ENCODE measurements at places on chromosomes 11 and 22. TPM values are rescaled to one million over a fixed set of nuclear protein-coding genes. Genes with fewer than 3 reads are reported as not detected.

GRCh38 chr11:2424811-2425495 is 19.4 kb downstream of the TRPM5 start:
- DNase-seq = no peak

GGTLC3 gene
- total RNA-seq = not detected

DNA sequence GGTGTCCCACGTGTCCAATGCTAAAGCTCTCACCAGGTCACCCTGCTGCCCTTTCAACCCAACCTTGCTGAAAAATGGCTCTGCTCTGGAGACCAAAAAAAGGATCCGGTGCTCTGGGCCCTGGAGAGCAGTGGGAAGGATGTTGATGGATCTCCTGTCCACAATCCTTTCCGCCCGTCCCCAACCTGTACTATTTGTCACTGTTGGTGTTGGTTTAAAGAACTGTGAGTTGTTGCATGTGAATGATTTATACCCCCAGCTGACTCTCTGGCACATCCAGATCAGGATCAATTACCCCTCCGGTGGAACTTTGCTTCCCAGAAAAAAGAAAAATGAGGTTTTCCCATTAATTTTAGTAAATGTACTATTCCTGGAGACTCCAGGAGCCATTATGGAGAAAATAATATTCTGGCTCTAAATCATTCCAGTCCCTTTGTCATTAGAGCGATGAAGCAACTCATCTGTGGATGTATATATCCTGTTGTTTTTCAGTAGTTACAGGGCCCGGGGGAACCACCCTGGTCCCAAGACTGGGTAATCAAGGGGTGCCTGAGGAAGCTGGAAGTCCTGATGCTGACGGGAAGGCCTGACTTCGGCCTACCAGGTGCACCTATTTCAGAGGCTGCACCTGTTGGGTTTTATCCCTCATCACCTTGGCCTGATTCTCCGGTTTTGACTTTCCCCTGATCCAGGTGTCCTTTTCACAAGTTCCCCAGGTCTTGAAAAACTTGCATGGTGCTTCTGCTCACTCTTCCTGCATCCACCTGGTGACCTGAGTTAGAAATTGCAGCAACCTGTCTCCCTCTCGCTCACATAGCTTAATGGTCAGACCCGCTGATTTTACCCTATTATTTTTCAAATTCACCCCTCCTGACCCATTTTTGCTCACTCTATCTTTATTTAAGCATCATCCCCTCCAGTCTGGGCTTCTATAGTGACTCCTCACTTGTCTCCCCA is 209.2 kb upstream of the SEZ6L start:
- DNase-seq = no peak

TNNT3 gene
- total RNA-seq = 4.9 TPM

- no peak for DNase-seq
Measured at GRCh38 chr22:27542602-27543001, 259.0 kb downstream of the MN1 start.

DNA sequence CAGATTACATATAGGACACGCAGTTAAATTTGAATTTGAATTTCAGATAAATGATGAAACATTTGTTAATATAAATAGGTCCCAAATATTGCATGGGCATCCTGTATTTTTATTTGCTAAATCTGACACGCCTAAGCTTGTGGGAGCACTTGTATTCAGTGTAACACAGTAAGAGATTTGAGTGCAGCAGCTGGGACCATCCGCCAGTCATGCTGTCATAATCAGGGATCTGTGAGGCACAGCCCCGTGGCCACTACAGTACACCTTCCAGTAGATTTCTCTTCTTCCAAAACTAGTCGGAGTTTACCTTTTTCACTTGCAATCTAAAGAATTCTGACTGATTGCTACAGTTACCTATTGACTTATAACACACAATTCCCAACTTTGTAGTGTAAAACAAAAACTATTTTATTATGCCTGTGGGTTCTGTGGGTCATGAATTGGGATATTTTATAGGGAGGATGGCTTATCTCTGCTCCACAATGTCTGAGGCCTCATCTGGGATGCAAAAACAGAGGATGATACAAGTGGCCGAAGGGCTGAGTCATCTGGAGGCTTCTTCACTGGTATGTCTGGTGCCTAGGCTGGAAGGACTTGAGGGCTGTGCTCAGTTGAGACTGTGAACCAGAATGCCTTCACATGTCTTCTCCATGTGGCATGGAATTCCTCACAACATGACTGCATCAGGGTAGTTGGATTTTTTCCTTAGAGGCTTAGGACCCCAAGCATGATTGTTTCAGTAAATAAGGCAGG is 74.1 kb downstream of the PRSS23 start:
- DNase-seq = no peak

All from activated CD8-positive, alpha-beta T cell treated with anti-CD3 and anti-CD28 coated beads for 36 hours (primary cell).